Calu3 (cell line): ENCODE measurements at places on chromosomes 11 and 22. TPM values are rescaled to one million over a fixed set of nuclear protein-coding genes. Genes with fewer than 3 reads are reported as not detected.

GRCh38 chr11:772429-773390, 4.6 kb downstream of the GATD1 start:
- no peak for DNase-seq
- H3K27me3 ChIP-seq = no peaks in the 10 kb centered on the region
- peaks cover 65% of the 10 kb centered on the region for H3K36me3 ChIP-seq

MADD gene
- 42.9 and 45.7 TPM in 2 replicates for total RNA-seq

HOATZ gene
- total RNA-seq = not detected in 2 replicates

DNA sequence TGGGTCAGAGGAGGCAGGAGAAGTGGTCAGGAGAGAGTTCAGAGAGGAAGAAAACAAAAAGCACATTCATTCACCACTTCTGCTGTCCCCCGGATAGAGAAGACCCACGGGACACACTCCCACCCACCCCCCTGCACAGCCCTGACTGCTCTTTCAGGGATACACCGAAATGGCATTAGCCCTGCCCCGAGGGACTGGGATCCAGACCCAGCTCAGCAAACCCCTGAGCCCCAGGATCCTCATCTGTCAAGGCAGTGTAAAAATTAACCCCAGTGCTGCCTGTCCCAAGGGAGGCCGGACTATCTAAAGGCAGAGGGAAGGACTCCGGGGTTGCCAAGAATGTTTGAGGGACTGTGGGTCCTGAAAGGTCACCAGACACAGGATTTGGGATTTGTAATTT, 31.2 kb downstream of the TPBGL start:
- H3K4me1 ChIP-seq = no peaks in the 10 kb centered on the region
- DNase-seq = no peak
- H3K27me3 ChIP-seq = no peaks in the 10 kb centered on the region
- H3K4me3 ChIP-seq = no peak overlapping the region
- H3K27ac ChIP-seq = no peak overlapping the region

CCDC89 gene
- 0.26 and 0.44 TPM in 2 replicates for total RNA-seq

WT1 gene
- 0.24 TPM in 1 of 2 replicates, not detected in the other for total RNA-seq

APOBEC3F gene
- 22.2 and 24.1 TPM in 2 replicates for total RNA-seq

DNA sequence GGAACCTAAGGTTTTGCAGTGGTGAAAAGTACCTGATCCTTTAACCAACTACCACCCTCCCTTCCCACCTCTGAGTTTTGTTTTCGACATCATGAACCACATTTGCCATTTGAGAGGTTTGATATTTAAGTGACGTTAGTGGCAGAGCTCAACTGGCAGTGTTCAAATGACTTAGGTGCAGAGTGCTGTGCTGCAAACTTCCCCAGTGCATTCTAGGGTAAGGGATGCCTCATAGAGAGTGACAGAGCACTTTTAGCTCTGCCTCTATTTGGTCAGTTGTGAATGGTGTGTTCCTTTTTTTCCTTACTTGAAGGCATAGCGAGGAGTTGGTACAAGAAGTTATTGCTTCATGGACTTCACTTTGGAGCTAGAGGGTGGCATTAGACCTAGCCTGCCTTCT, 9.4 kb downstream of the BMAL1 start:
- DNase-seq = no peak
- H3K4me3 ChIP-seq = no peak overlapping the region
- no peaks in the 10 kb centered on the region for H3K36me3 ChIP-seq
- no peak overlapping the region for H3K27ac ChIP-seq
- peaks cover 17% of the 10 kb centered on the region for H3K4me1 ChIP-seq
- H3K27me3 ChIP-seq = no peaks in the 10 kb centered on the region

DNA sequence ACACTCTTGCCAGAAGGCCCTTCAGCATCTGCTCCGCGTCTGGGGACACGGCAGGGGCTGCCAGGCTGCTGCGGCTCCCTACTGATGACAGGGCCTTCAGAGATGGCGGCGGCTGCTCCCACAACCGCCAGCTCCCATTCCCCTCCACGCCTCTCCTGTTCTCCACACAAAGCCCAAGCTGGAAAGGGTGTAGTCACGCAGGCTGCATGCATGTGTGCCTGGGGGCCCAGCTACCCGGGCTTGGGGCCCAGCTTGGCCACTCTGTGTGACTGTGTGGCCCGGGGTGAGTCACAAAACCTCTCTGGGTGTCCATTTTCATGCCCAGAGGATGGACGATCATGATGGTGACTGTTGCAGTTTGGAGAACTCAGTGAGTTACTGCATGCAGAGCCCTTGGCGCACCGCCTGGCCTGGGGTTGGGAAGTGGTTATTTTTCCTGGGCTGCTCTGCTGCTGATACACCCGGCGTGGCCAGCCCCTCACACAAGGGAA, 31.7 kb upstream of the PARVB start:
- H3K4me3 ChIP-seq = no peak overlapping the region
- peaks cover 43% of the 10 kb centered on the region for H3K36me3 ChIP-seq
- H3K27me3 ChIP-seq = no peaks in the 10 kb centered on the region
- no peak overlapping the region for H3K27ac ChIP-seq
- DNase-seq = no peak

- peaks cover 7% of the 10 kb centered on the region for H3K36me3 ChIP-seq
- H3K4me1 ChIP-seq = peaks cover 58% of the 10 kb centered on the region
- peak overlapping the region; percentile 52 for H3K4me3 ChIP-seq
- no peaks in the 10 kb centered on the region for H3K27me3 ChIP-seq
Measured at GRCh38 chr11:48110509-48110766, 106.2 kb upstream of the OR4B1 start.

MPZL2 gene
- 69.6 and 81.7 TPM in 2 replicates for total RNA-seq

SYT13 gene
- total RNA-seq = 31.1 and 36.8 TPM in 2 replicates

DNA sequence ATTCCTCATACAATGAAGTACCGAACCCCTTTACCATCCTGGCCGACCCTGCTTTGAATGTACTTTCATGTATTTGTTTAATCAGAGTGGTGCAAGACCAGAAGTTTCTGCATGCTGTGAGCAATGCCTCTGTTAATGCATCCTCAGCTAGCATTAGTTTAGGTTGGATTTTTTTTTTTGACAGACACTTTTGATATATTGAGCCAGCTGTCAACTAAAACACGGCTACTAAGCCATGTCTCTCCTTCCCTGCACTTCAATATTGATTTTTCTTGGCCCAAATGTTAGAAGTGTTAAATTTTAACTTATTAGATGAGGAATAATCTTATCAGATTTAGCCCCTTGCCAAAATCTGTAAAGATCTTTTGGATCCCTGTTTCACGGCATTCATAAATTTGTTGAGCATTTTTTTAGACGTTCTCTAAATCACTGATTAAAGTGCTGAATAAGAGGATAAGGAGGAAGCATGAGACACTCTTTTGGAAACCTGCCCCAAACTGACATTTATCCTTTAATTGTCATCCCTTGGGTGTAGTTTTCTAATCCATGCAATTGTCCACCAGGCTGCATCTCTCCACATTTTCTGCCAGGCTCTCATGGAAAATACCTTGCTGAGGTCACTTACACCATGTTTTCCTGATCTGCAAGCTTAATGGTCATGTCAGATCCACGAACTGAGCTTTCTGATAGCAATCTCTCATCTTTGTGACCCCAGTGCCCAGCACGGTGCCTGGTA, 130.7 kb downstream of the FEZ1 start:
- H3K27ac ChIP-seq = no peak overlapping the region
- DNase-seq = no peak
- no peak overlapping the region for H3K4me3 ChIP-seq
- no peaks in the 10 kb centered on the region for H3K4me1 ChIP-seq

DNA sequence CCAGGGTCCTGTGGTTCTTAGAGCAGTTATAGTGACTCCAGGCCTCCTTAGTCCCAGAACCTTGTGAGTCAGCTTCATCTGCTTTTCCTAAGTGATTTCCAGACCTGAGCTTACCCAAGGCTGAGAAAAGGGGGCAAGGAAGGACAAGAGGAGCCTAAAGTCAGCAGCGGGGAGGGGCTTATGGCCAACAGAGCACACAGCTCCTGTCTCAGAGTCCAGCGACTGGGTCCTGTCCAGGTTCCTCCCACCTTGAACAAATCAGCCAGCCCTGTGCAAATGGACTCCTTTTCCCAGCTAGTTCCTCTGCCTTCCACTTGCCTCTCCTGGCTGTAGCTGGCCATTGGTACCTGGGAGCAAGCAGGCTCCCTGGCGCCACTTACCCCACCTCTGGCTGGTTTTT, 10.9 kb downstream of the BACE1 start:
- no peaks in the 10 kb centered on the region for H3K36me3 ChIP-seq
- H3K27me3 ChIP-seq = peaks cover 22% of the 10 kb centered on the region
- H3K4me1 ChIP-seq = peaks cover 12% of the 10 kb centered on the region
- H3K4me3 ChIP-seq = no peak overlapping the region
- H3K27ac ChIP-seq = no peak overlapping the region

DNA sequence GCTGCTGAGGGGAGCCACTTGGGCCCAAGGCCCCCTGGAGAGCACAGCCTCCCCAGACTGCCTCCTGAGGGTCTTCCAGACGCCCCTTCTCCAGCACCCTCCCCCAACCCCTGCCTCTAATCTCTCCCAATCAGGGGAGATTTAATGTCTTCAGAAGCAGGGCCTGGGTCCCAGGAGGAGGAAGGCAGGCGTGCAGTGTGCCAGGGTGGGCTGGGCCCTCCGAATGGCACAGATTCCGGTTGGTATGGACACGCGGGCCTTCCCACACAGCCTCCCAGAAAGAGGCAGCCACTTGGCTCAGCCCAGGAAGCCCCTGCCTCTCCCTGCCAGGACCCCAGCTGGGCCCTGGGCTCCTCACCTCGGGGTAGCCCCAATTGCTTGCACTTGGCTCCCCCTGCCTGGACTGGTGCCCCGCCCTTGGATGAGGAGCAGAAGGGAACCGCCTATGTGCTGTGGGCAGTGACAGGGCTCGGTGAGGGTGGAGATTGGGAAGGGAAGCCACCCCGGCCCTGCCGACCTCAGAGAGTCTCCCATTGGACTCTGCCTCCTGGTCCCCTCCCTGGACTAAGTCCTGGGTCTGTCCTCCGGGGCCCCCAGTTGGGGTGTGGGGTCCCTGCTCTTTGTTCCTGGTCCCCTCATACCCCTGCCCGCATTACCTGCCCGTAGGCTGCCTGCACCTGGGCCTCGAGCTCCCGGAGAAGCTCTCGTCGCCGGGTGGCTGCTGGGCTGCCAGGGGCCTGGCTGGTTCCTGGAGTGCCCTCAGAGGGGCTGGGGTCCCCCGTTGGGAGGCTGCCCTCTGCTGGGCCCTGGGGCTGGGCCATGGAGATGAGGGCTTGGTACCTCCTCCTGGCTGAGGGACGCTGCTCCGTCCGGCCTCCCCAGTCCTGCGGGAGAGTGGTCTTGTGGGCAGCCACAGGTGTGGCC, 572 bp upstream of the CABP2 start:
- H3K36me3 ChIP-seq = no peaks in the 10 kb centered on the region
- peaks cover 5% of the 10 kb centered on the region for H3K4me1 ChIP-seq
- H3K4me3 ChIP-seq = no peak overlapping the region
- no peak for DNase-seq
- H3K27ac ChIP-seq = no peak overlapping the region

MUC15 gene
- not detected in 2 replicates for total RNA-seq

DNA sequence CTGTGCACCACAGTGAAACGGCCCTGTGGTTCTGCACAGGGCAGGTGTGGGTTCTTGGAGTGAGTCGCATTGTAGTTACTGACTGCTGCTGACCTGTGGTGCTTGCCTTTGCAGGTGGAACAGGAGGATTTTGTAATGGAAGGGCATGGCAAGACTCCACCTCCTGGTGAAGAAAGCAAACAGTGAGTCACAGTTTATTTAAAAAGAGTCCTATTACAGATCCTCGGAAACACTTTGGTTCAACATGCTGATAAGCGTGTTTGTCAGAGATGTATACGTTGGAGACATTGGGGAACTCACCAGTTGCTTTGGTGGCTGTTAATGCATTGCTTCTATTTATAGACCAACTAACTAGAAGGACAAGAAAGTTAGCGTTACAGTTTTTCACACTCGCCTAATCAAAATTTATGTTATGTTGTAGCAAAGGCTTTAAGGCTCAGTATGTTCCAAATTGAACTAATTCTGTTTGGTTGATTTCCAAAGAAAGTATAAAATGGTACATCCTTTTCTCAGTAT, 21.7 kb upstream of the TNRC6B start:
- peak; percentile 64 for DNase-seq
- H3K36me3 ChIP-seq = peaks cover 5% of the 10 kb centered on the region
- H3K4me3 ChIP-seq = peak overlapping the region; percentile 37
- peak overlapping the region; percentile 42 for H3K27ac ChIP-seq
- no peaks in the 10 kb centered on the region for H3K27me3 ChIP-seq
- H3K4me1 ChIP-seq = peaks cover 16% of the 10 kb centered on the region

DNA sequence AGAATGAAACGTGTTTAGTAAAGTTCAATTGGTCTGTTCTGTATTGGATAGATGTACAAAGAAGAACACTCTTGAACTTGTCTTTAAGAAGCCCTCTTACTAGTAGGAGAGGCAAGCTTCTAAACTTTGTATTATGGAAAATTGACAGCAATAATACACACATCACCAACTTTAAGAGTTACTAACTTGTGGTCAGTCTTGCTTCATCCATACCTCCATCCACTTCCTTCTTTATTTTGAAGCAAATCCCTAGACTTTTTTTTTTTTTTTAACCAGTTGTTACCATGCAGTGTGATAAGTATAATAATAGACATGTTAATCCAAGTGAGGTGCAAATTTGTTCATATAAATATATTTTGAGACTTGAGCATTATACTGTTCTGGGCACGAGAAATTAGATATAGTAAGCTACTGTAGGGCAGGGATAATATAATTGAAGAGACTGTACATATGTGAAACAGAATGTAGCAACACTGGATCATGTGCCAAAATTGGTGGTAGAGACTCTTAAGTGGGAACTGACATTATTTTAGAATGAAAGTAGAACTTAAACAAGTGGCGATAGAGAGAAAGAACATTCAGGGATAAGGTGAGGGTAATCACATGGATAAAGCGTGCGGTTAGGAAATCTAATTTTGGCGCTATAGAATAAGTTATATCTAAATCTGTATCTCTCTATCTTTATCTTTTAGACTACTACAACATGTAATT, 6.5 kb downstream of the FAR1 start:
- DNase-seq = no peak
- H3K36me3 ChIP-seq = no peaks in the 10 kb centered on the region
- peaks cover 56% of the 10 kb centered on the region for H3K4me1 ChIP-seq

- H3K27me3 ChIP-seq = no peaks in the 10 kb centered on the region
- no peaks in the 10 kb centered on the region for H3K4me1 ChIP-seq
- H3K27ac ChIP-seq = no peak overlapping the region
- no peak for DNase-seq
Measured at GRCh38 chr22:31821572-31821971, 67.8 kb downstream of the DEPDC5 start.

GRCh38 chr22:23033116-23033905, 37.0 kb upstream of the GNAZ start:
- no peaks in the 10 kb centered on the region for H3K4me1 ChIP-seq
- peaks cover 63% of the 10 kb centered on the region for H3K27me3 ChIP-seq
- no peak overlapping the region for H3K4me3 ChIP-seq
- no peaks in the 10 kb centered on the region for H3K36me3 ChIP-seq
